NCI-H1436 treated with DMSO at 0.1 percent for 48 hours (cell line): ENCODE measurements at places on chromosomes 13 and 19.
A peak's percentile ranks its signal among the peaks of the same experiment; 100 is the strongest.

- no peak for DNase-seq
Observed at GRCh38 chr13:50812242-50812641, 31.2 kb downstream of the DLEU7 start.

DNA sequence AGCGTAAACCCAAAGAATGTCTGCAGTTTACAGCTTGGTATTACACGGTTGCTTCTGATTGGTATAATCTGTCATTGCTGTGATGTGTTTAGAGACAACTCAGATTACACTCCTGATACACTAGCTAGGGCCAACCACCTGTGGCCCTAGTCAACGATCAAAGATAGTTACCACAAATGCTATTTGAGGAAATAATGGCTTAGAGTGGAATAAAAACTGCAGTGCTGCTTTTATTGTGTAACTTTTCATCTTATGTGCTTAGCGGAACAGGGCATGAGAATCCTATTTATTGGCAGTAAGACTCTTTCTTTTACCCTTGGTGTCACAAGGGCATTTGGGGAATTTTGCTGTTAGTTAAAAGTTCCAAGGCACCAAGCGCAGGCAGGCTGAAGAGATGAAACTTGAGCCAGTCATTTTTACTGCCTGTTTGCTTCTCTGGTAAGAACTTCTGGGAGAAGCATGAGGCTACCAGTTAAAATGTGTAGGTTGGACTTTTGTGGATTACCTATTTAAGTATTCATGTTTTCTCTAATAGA is 363.3 kb downstream of the KCNRG start:
- no peak for DNase-seq

DNA sequence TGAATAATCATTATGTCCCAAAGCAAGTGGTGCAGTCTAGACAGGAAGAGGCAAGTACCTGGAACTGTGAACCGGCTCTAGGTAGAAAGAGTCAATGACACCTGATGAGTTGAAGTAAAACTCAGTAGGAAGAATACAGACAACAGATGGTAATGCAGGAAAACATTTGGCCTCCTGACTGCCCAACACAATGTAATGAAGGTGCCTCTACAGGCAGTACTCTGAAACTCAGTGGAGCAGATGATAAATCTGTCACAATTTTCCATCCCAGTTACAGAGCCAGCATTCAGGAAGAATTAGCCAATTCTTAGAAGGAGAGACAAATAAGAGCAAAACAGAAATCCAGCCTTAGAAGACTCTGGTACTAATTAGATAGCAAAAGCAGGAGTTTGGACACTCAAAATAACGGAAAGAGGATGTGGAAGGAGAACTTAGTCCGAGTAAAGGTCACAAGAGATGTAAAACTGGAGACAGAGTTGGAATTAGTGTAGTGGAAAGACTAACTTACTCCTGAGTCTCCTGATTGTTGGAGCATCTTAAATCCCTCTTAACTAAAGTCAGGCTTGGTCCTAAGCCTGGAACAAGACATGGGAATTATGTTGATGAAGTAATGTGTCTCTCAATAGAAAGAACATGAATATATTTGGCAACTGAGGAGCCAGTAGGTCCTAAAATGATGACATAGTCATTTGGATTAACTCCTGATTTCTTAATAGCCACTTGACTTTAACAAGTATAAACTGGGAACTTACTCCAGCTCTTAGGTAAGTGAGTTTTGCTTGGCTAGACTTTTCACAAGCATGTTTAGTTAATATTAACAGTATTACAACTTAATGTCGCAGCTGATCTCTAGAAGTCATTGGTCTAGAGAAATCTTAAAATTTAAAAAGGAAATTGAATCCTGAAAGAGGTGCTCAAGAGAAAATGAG is 457.3 kb upstream of the MIR17HG start:
- DNase-seq: no peak

GRCh38 chr19:34327851-34328250 is 37.1 kb upstream of the GPI start:
- DNase-seq: no peak

DNA sequence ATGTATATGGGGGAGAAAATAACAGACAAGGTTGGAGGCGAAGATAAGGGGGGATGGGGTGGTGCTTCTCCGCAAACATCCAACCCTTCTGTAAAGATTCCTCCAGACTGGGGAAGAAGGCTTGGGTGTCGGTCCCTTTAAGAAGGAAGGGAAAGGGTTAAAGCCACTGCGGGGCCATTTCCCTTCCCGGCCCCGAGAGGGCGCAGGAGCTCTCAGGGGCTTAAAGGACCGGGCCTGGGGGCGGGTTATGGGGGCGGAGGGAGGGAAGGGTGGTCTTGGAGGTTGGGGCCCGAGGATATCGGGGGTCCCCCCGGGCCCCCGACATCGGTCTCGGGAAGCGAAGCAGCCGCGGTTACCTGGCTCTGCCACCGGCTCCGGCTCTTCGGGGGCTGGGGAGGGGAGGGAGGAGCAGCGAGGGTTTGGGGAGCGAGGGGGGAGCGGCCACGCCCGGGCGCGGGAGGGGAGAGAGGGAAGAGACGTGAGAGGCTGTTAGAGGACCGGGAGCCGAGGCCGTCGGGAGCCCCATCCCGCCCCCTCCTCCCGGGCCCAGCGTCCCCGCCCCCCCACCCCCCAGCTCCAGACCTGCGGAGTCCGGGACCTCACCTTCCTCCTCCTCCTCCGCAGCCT is 2.8 kb downstream of the TNNT1 start:
- no peak for DNase-seq

GRCh38 chr19:54255105-54255775 is 1.8 kb downstream of the LILRB5 start:
- DNase-seq: no peak

DNA sequence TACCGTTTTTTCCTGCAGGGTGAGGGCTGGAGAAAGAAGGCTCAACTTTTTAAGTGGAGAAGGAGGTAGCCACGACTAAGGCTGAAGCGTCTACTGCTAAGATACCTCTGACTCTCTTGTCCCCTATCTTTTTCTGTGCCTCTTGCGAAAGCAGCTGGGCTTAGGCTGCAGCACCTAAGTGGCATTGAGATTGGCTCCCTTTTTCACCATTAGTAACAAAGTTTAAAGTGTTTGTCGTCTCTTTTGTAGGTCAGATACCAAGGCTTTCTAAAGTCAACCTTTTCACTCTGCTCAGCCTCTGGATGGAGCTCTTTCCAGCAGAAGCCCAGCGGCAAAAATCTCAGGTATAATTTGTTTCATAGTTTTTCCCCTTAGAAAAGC is 887 bp downstream of the CDADC1 start:
- DNase-seq: no peak

- no peak for DNase-seq
Observed at GRCh38 chr13:27038323-27038722, 133.3 kb downstream of the USP12 start.

DNA sequence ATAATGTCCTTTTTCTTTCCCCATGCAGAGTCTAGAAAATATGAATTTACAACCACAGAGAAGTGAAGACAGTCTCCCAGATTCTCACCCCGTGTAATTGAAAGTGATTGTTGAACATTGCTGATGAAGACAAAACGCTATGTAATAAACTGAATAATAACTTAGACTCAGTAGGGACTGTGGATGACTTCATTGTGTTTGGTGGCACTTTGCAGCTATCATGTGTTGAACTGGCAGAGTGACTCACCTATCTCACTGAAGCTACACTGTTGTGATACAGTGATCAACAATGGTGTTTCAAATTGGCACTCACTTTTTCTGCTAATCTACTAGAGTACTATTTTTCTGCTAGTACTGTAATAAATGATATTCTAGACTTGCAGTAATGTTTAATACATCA is 261.3 kb downstream of the DACH1 start:
- DNase-seq: peak; percentile 11

DNA sequence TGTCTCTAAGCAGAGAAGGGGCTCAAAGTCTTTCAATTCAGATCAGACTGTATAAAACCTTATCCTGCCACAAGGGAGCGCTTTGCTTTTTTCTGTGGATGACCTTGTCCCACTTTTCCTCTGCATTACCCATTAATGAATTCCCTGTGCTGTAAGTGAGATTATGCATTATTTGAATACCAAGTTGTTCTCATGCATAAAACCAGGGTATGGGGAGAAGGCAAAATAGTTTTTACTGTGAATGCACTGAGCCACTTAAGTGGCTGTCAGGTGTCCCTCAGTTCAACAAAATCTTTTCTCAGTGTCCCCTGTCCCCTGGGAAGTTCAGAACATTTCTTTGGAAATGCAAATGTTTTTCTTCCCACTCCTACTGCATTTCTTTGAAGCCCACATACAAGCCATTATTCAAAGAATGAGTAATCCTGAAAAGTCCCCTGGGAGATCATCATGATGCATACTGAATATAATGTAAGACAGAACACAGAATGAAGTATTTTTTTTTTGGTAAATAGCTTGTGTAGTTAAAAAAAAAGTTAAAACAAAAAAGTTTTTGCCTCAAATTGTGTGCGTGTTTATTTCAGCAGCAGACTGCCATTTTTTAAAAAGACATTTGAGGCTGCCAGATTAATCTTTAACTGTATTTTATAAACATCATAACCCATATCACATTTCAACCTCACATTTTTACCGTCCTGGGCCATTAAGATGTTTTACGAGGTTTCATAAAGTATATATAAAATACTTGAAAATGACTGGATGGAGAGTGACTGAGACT is 506.7 kb upstream of the PCDH9 start:
- DNase-seq: no peak

DNA sequence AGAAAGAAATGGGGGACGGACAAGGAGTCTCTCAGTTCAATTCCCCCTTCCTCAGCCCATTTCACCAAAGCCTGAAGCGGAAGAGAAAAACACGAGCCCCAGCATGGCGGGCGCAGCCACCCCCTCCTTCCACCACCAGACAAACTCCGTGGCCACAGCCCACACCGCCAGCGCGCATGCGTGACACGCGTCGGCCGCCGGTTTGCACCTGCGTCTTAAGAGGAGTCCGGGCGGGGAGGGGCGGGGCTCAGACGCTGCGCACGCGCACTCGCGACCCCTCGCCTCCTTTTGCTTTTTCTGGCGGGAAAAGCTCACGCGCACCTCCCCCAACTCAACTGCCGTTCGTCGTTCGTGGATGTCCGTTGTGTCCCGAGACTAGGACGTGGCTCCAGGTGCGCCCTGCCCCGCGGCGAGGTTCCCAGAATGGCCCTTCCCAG is at the start of gene KASH5:
KASH5 (plus strand) TSS at position 314 of the 437 bp plus-strand sequence. CDS start 2,635 bp downstream, outside the sequence.
- no peak for DNase-seq

- DNase-seq: no peak
Observed at GRCh38 chr19:7977021-7977722, 28.3 kb downstream of the ELAVL1 start.
